Caco-2 (cell line): ENCODE measurements at places on chromosomes 6 and 20.

GRCh38 chr6:20427856-20428255 is 26.2 kb downstream of the E2F3 start:
- 0 out of 2 replicates have a peak, but pooled peaks cover 6% of the 10 kb centered on the region for H3K4me1 ChIP-seq
- H3K4me3 ChIP-seq: no peak overlapping the region
- no peaks in the 10 kb centered on the region; the same call in 1 of the 2 replicates for H3K36me3 ChIP-seq
- H3K27ac ChIP-seq: no peak overlapping the region

DNA sequence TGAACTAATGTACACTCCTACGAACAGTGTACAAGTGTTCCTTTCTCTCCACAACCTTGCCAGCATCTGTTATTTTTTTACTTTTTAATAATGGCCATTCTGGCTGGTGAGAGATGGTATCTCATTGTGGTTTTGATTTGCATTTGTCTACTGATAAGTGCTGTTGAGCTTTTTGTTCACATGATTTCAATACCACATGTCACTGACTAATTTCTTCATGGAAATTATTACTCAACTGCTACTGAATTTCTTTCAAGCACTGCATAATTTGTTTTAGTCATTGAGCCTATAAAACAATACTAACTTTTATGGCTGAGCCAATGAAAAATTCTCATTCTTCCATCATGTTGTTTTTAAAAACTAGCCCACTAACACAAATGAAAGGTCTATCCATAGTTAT is 115.4 kb downstream of the FRK start:
- no peak overlapping the region for H3K27ac ChIP-seq
- no peaks in the 10 kb centered on the region for H3K36me3 ChIP-seq
- no peak overlapping the region for H3K4me3 ChIP-seq
- H3K4me1 ChIP-seq: peaks cover 9% of the 10 kb centered on the region; the same call in 1 of the 2 replicates

DNA sequence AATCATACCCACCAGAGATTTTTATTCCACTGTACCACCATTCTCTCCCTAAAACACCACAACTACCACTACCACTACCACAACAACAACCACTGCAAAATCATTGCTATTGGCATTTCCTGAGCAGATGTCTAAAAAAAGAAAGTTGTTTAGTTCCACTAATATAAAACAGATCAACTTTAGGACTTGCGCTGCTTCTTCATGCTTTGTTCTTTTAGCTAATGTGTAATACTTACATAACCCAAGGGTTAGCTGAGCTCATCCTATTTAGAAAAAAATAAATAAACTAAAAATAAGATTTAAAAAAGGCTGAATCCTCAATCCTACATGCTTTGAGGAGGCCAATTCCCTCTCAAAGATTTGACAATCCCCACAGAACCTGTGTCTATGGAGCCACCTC is 11.4 kb downstream of the IYD start:
- H3K4me1 ChIP-seq: peaks cover 9% of the 10 kb centered on the region
- no peak overlapping the region for H3K4me3 ChIP-seq
- no peak for DNase-seq
- no peaks in the 10 kb centered on the region for H3K36me3 ChIP-seq
- H3K27me3 ChIP-seq: no peaks in the 10 kb centered on the region

DNA sequence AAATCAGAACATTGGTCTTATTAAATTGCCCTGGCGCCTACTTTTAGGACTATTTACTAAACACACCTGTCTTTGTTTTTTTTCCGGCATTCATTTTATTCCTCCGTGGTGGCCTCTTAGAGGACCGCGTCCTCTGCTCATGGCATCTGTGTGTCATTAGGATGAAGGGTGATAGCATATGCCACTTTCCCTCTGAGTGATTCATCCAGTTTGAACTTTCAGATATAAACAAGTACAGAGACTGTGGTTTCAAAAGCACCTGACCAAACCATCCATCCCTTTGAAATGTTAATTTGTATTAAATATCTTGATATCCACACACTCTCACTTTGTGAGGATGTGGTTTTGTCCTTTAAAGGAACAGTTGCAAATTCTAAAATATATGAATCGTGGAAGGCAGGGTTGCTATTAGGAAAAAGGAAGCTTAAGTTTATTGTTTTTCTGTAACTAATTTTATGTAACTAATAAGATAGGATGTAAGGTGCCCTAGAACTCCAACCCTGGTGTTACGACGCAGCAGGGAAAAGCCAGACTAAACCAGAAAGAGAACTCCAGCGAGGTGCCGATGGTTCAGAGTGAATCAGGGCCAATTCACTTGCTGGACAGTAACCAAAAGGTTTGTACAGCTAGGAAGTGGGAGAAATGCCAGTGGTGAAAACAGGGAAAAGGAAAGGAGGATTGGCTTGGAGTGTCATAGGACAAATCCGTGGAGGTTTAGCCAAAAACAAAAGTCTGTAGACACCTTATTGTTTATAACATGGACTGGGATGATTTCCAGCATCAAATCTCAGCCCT is 98.7 kb downstream of the SHLD1 start:
- H3K27ac ChIP-seq: no peak overlapping the region
- H3K36me3 ChIP-seq: no peaks in the 10 kb centered on the region; the same call in 1 of the 2 replicates
- no peaks in the 10 kb centered on the region for H3K4me1 ChIP-seq
- no peak overlapping the region for H3K4me3 ChIP-seq
- H3K27me3 ChIP-seq: no peaks in the 10 kb centered on the region
- DNase-seq: no peak
